ENCODE measurements at places on chromosomes 2 and 18. TPM values are rescaled to one million over a fixed set of nuclear protein-coding genes. Genes with fewer than 3 reads are reported as not detected.

DNA sequence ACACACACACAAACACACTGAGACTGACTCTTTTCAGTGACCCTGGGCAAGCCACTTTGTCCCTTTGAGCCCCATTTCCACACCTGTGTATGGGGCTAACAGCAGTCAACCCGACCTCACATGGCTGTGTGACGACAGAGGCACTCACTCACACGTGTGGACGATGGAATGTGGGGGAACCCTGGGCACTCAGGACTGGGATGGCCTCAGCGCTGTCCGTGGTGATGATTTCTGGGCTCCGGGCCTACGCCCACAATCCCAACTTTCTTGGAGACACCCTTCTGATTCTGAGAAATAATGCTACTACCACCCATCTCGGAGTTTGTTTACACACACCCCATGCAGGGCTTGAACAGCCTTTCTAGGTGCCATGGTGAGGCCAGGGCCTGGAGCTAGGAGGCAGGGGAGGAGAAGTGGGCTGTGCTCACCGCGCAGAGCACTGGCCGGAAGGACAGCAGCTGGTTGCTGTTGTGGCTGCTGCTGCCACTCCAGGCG, 1.5 kb downstream of the CRYBA2 start:
- peak; percentile 46 for DNase-seq

GRCh38 chr2:150425121-150425955, 62.1 kb downstream of the RND3 start:
- peak; percentile 31 for DNase-seq

- no peak for DNase-seq
Observed at GRCh38 chr2:68172990-68173700, 15.5 kb downstream of the PNO1 start.

DNA sequence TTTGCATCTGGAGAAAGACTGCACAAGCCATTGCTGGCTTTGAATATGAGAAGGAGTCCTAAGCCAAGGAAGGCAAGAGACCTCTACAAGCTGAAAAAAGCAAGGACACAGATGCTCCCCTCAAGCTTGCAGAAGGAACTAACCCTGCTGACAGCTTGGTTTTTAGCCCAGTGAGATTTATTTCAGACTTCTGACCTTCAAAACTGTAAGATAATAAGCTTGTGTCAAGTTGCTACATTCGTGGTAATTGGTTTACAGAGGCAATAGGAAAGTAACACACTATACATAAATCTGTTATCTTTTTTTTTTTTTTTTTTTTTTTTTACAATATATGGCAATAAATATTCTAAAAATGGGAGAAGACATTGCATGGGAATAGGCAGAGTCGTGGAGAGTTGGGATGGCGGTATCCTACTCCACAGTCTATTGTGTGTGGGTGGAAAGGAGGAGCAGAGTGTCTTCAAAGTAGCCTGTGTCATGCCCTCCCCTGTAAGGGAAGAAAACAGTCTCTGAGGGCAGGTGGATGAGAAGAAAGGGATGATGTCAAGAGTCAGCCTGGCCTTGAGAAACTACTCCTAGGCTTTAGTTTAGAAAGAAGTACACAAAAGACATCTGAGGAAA, 196.9 kb downstream of the THSD7B start:
- no peak for DNase-seq

GRCh38 chr2:235951493-235951892, 216.7 kb downstream of the GBX2 start:
- DNase-seq = no peak

DNA sequence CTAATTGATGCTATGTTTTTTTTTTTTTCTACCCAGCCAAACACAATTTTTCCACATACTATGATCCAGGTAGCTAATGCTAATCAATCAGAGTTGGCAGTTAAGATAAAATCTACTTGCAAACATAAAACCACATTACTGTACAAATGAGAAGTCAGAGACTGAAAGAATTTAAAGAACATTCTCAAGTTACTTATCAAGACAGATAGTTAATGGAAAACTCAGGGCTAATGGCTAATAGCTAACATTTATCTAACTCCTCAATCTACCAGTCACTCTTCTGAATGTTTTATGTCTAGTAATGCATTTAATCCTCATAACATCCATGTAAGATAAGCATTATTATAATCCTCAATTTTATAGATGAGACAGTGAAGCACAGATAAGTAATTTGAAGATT, 537.6 kb upstream of the SETBP1 start:
- no peak for DNase-seq

Gene GALNT5
- 0.10 TPM for total RNA-seq

Gene CD226
- total RNA-seq = 0.05 TPM
